Activated CD4-positive, alpha-beta T cell treated with anti-CD3 and anti-CD28 coated beads, Interleukin-2, amount 50 U/mL, for 24 hours (primary cell): ENCODE measurements at places on chromosomes 11 and 22.
A peak's percentile ranks its signal among the peaks of the same experiment; 100 is the strongest.

- DNase-seq, result no peak
Observed at GRCh38 chr22:39748877-39749276, 144.7 kb downstream of the ENTHD1 start.

DNA sequence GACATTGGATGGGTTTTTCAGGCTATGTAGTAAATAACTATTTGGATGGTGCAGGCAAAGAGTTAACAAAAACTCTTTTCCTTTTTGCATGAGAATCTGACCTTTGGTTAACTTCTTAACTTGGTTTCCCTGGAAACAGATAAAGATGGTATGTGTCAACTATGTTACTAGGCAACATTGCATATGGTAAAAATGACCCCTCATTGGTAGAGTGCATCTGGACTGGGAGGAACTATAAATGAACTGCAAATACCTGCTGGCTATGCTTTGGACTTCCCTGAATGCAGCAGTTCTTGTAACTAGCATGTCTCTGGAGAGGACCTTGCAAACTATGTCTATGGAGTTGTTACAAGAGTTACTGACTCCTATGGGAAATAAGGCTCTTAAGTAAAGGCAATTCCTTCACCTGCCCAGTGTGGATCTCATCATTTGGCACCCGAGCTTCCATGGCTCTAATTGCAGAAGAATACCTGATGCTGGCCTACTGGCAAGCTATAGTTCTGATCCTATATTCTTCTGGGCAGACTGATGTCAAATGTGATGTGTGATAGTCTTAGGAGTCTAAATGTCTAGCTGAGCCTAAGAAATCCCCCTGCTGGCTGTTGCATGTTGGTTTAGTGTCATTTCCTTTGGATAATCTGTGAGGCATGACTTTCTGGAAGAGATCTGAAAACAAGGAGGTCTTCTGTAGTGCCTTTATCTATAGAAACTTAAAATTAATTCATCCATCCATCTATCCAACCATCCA is 126.7 kb upstream of the MTMR2 start:
- DNase-seq, result no peak

GRCh38 chr11:67432655-67433349 is 4.5 kb downstream of the RPS6KB2 start:
- no peak for DNase-seq

GRCh38 chr11:46160100-46160499 is 38.8 kb upstream of the PHF21A start:
- no peak for DNase-seq

DNA sequence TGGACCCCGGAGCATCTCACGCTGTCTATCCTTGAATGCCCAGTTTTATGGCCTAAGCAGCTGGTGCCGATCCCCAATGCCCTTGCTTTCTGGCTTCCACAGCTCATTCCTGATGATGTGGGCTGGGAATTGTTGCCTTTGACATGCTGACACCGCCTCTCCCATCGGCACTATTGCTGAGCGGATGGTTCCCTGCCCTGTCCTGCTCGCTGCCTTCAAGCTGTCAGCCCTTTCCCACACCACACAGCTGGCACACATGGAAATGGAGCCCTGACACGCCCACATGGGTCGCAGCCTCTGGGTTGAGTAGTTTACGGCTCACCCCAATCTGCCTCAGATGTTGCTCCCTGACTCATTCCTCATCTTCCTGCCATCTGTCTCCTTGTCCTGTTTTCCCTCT is 110.2 kb upstream of the SESN3 start:
- DNase-seq, result no peak

- DNase-seq, result no peak
Observed at GRCh38 chr11:112156956-112157766, 6.7 kb downstream of the IL18 start.

DNA sequence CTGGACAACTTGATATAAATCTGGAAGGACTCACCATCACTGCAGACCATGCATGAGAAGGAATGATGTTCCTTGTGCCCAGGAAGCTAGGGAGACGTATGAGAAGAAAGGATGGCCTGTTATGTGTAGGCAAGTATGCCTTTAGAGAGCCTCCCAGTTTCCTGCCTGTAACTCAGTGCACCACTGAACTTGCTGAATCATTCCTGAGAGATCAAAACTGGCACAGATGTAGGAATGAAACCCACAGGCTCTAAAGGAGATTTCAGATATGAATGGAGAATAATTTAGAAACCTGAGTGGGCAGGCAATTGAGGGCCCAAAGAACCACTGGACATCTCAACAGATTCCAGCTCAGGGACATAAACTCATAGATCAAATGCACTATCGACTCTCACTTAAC is 38.4 kb upstream of the PRSS23 start:
- DNase-seq, result no peak

DNA sequence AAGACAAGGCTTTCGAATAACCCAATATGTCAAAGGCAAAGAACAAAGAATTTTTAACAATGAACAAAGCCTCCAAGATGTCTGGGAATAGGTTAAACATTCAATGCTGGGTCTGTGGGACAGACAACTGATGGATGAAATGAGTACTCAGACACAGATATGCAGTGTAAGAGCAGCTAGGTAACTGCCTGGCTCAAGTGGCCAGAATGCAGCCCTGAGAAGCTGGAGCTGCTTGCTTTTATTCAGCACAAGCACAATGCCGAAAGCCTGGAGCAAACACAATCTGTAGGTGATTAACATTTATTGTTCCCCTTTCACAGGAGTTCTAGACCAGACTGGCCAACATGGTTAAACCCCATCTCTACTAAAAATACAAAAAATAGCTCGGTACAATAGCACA is 24.0 kb downstream of the GLYAT start:
- DNase-seq, result no peak

DNA sequence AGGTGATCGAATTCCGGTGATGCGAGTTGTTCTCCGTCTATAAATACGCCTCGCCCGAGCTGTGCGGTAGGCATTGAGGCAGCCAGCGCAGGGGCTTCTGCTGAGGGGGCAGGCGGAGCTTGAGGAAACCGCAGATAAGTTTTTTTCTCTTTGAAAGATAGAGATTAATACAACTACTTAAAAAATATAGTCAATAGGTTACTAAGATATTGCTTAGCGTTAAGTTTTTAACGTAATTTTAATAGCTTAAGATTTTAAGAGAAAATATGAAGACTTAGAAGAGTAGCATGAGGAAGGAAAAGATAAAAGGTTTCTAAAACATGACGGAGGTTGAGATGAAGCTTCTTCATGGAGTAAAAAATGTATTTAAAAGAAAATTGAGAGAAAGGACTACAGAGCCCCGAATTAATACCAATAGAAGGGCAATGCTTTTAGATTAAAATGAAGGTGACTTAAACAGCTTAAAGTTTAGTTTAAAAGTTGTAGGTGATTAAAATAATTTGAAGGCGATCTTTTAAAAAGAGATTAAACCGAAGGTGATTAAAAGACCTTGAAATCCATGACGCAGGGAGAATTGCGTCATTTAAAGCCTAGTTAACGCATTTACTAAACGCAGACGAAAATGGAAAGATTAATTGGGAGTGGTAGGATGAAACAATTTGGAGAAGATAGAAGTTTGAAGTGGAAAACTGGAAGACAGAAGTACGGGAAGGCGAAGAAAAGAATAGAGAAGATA is at the start of gene MALAT1:
Gene MALAT1, plus strand, starts transcription at position 69 of the 736 bp plus-strand sequence.
- DNase-seq, result peak; percentile 97
